Neural crest cell (in vitro differentiated cells): ENCODE measurements at places on chromosomes 16 and 17. TPM values are rescaled to one million over a fixed set of nuclear protein-coding genes. Genes with fewer than 3 reads are reported as not detected.

The PRDM7 gene
- total RNA-seq, result not detected in 2 replicates

DNA sequence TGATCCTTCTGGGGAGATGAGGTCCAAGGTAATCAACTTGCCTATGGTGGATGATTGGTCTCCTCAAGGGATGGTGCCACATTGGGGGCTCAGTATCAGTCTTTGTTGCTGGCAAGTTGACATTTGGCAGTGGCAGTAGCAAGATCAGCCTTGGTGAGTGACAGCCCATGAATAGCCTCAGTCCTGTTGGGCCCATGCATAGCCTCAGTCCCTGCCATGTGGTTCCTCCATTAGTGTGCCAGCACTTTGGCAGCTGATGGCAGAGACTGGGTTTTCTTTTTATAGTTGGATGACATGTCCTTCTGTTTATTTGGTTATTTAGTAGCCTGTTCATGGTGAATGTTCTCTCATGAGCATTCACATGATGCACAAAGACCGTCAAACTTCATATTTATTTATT, 179.6 kb downstream of the CBLN1 start:
- DNase-seq, result no peak

DNA sequence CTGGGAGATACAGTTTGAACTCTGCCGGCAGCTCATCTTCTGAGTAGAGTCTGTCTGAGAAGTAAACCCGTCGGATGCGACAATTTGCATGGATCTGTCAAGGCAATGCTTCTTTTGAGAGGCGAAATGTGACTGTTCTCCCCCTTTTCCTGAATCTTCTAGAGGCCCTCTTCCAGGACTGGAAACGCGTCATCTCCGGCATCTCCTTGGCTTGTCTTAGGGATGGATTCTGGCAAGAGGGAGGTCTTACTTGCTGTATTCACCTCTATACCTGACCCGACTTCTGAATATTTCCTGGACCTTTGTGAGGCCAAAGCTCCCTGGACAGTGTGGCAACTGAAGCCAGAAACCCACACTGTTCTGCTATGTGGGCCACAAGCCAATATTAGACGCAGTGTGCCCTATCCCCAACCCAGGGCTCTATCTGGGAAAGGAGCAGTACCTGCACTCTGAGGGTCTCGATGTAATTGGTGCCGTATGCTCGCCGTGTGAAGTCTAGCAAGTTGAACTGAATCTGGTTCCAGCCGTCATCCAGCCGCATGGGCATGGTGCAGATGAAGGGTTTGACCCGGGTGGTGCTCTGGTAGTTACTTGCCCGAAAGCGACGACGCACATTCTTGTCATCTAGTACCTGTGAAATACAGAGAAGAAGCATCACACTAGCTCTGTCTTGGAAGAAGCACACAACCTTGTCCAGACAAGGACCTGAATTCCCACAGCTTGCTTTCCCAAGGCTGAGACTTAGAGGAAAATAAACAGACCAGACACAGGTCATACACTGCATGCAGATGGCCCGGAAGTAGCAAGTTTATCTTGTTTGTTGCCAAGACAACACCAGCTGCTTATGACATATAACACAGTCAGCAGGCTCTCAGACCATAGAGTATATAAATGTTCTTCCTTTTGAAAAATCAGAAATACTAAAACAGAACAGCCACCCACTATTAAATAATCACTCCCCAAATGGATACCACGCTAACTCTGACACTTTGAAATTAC, 14.1 kb downstream of the CFAP20 start:
- no peak for DNase-seq

The GGT6 gene
- not detected in 2 replicates for total RNA-seq

- DNase-seq, result no peak
Measured at GRCh38 chr17:48787828-48788227, 29.2 kb downstream of the TTLL6 start.

The MEOX1 gene
- 1.1 and 1.7 TPM in 2 replicates for total RNA-seq

- DNase-seq, result no peak
Measured at GRCh38 chr17:72466606-72467005, 345.8 kb downstream of the SOX9 start.

The PAGR1 gene
- 47.6 and 48.4 TPM in 2 replicates for total RNA-seq

The ZNF423 gene
- 55.0 and 55.4 TPM in 2 replicates for total RNA-seq

DNA sequence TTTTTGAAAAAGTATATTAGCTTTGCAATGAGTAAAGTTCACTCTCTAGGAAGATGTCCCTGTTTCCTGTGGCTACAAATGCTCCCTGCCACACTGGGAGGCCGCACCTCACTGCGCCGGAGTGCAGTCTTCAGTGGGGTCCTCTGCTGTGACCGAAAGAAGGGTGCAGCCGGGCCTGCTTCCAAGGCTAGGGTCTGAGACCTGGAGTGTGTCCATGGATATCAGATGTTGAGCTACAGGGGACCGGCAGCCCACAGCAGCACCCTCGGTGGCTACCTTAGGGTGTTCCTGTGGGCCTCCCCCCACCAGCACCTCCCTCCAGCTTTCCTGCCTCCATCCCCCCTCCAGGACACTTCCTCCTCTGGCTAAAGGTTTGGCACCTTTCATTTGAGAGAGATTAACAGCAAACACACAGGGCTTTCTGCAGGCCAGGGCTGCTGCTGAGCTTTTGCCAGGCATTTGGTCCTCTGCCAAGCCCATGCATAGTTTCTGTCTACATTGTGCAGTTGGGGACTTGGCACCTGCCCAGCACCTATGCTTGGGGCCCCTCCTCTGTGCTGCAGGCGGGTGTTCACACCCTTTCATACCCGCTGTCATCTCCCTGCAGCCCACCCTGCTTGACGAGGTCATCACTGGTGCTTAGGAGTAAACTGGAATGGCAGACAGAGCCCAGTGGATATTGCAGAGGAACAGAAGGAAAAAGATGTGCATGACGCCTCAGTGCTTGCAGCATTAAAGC, 33.8 kb upstream of the CRISPLD2 start:
- DNase-seq, result no peak

- peak; percentile 22 for DNase-seq
Measured at GRCh38 chr17:82592767-82593589, 55.3 kb downstream of the WDR45B start.

- no peak for DNase-seq
Measured at GRCh38 chr17:55783684-55784245, 32.9 kb downstream of the PCTP start.

DNA sequence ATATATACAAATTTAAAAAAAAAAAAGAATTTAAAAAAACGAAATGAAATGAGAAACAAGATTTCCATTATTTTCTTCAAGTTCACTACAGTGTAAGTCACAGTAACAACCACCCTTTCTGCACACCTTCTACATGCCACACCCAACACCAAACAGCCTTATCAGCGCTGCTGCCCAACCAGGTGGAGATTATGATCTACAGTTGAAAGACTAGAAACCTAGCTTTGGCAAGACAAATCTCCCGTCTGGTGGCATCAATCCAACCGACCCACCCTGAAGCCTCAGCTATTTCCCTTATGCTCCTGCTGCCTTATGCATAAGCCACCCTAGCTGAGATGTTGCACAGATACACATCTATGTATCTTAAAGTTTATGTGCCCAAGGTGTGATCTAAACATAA, 60.8 kb downstream of the PARN start:
- DNase-seq, result no peak
